ENCODE measurements at places on chromosomes 2 and 18.

DNA sequence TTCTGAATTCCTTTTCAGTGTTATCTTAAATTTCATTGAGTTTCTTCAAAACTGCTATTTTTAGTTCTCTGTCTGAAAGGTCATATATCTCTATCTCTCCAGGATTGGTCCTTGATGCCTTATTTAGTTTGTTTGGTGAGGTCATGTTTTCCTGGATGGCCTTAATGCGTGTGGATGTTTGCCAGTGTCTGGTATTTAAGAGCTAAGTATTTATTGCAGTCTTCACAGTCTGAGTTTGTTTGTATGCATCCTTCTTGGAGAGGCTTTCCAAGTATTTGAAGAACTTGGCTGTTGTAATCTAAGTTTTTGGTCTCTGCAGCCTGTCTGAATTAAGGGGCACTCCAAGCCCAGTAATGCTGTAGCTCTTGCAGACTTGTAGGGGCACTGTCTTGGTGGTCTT, 249.3 kb downstream of the ZNF385B start:
- DNase-seq: no peak

DNA sequence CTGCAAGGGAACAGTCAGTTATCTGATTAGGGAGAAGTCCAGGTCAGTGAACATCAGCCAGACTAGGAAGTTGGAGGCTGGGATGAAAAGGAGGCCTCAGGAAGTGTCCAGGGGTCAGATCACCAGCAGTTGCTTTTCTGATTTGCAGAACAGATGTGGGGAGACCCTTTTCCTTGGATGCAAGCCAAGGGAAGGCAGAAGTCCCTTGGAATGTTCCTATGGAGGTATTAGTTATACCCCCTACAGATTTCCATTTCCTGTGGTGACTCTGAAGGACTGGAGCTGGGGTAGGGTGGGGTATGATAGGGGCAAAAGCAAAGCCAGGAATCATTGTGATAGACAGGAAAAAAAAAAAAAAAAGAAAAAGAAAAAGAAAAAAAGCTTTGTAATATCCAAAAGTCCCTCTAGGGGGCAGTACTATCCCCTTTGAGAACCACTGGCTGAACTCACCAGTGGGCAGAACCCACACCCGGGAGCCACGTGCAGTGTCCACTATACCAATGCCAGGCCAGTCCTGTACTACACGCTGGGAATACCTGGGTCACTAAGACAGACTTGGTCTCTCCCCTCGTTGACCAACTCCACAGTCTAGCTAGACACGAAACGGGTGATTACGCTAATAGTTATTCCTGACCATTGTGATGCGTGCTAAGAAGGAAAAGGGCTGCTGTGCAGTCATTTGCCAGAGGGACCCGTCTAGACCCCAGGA, 7.4 kb downstream of the DYSF start:
- no peak for DNase-seq

DNA sequence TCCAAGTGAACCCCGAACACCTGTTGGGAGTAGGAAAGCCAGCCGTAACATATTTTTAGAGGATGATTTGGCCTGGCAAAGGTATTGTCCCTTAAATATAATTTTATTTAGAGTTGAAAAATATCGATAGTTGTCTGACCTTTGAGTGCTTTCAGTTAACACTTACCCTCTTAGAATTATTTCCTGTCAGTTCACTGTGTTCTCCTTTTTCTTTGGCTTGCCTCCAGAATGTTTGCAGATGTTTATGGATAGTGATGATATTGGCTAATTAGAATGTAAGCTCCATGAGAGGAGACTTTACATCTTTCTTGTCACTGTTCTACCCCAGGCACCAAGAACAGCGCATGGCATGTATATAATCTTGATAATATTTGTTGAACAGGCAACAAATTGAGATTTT, 19.8 kb downstream of the PIKFYVE start:
- DNase-seq: no peak

DNA sequence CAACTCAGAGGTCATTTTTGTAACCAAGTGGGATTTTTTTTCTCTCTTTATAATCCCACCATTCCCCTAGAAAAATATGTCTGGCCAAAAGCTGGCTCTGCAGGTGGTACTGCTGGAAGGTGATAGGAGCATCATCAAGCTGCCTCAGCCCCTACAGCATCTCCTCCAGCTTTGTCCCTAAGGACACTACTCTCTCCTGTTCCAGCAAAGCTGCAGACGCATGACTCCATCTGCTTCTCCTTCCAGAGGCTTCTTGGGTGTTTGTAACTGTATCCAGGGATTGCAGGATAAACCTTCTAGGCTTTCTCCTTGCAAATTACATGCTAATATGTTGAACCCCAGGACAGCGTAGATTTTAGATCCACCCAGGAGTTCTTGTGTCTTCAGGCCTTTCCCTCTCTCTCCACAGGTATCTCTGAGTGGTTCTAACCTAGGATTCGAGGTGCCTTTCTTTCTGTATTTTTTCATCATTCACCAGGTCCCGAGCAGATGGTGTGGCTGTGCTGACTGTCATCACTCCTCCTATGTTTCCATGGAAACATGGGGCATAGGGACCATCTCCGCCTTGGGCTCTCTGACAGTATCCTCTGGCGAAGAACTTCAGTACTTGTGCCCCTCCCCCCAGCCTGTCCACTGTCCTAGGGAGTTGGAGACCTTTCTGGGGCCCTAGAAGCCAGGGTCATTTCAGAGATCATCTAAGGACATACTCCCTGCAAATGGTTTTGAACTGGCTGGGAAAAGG, 34.3 kb downstream of the AFF3 start:
- no peak for DNase-seq

DNA sequence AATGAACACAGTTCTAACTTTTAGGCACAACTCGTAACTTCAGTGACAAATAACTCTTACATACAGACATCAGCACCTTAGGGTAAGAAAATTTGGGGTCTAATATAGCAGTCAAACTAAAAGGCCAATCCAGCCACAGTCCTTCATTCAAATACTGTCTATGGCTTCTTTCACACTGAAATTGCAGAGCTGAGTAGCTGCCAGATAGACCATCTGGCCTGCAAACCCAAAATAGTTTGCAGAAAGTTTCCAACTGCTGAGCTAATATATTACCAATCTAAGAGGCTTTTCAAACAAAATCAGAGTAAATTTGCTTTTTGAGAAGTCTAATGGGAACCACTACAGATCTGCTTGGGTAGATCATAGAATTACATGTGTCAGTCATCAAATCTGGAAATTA, 183.4 kb downstream of the GALR1 start:
- no peak for DNase-seq

- no peak for DNase-seq
Measured at GRCh38 chr18:2916184-2916583, 69.4 kb downstream of the EMILIN2 start.

DNA sequence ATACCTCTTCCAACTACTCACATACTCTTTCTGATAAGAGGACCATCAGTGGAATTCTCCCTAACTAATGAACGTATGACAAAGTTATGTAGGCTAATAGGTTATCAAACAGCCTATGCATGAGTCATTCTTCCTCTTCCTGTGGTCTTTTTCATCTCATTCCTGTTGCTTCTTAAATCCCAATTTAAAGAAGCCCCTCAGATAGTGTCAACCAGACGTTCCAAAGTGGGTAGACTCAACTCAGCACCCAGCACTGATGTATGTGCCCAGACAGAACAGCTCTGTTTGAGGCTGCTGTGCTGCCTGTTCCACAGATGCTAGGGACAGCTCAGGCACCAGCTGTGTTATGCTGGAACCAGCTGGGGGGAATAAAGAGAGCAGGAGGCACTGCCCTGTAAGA, 52.6 kb downstream of the CXCR4 start:
- DNase-seq: no peak

DNA sequence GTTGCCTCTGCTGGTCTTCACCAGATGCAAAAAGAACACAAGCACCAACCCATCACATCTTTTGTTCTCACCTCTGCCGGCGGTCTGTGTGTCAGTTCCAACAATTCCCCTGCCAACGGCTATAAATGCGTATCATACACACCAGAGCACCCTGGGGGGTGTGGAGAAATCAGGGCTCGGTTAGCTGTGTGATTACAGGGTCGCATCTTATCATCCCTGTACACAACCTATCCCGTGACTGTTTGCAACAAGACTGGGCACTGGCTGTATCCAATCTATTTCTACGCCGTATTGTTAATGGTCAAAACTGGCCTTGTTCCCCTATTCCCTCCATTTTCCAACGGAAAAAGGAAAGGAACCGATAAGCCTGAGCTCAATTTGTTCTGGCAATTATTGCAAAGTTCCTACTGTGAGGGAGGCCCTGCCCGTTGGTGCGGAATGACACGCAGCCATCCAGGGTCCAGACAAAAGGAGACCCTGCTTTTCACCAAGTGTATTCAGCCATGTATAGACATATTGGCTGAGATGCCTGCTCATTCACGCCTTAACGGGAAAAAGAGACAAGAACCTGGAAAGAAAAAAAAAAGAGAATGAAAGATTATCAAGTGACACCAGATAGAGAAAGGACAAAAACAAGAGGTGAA, 136.9 kb downstream of the CDH20 start:
- no peak for DNase-seq

DNA sequence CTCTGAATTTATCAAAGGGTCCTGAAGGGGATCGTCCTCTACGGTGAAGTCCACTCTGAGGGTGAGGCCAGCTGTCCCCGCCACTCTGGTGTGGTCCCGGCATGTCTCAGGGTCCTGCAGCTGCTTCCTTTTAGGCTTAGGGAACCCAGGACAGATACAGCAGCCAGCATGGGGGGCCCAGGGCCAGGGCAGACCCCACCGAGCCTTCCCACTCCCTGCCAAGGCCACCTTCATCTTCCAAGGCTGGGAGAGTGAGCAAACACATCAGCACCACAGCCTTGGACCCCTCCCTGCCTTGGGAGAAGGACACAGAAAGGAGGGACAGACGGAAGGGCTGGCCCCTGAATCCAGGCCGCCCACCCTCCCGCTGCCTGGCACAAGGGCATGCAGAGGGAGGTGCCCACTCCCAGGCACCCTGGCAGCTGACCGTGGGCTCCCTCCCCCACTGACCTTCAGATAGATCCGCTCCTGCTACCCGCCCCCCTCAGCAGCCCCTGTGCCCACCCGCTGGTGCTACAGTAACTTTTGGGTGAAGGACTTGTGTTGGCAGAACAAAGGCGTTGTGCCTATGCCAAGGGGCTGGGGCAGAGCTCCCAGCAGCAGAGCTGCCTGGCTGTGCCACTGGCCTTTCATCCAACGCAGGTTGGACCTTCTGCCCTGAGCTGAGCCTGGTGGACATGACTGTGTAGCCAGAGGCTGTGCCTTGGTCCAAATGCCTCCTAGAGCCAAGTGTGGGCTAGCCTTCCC, 7.6 kb downstream of the CYP26B1 start:
- DNase-seq: no peak

- no peak for DNase-seq
Measured at GRCh38 chr2:228705318-228705717, 523.8 kb upstream of the SPHKAP start.

DNA sequence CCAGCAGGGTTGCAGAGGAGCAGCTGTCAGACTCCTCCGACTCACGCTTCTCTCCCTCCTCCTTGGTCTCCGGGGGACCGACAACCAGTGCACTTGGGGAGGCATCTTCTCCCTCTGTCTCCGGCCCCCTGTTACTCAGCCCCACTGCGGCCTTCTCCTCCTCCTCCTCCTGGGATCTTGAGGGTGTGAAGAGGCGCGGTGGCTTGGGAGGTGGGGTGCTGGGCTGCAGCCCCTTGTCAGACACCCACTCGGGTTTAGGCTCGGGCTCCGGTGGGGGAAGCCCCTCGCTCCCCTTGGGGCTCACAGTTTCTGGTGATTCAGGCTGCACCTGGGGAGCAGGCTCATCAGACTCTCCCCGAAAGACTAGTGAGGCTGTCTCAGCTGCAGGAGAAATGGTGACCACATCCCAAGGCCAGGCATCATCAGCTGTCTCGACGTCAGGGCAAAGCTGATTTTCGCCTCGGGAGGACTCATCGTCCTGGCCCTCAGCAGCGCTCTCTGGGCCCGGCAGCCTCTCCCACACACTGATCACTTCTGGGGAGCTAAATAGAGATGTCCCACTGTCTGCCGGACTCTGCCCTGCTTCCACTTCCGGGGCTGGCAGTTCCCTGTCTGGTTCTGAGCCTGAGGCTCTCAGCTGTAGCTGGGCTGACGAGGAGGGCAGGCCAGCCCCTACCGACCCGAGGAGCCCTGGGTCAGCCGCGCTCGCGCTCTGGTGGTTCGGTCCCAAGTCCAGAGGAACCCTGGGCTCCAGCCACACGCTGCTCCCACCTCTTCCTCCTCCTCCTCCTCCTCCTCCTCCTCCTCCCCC, 9.0 kb upstream of the SFXN5 start:
- DNase-seq: no peak

DNA sequence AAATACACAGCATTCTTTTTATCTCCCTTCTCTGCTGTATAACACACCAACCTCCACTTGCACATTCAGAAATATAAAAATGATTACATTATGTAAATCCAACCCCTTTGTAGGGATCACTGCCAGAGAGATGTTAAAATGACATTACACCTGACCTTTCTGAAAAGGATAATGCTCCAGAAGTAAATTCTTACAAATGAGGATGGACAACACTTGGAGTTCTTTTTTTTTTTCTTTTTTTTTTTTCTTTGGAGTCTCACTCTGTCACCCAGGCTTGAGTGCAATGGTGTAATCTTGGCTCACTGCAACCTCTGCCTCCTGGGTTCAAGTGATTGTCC, 20.3 kb upstream of the AGFG1 start:
- DNase-seq: no peak

GRCh38 chr2:38217401-38218188, 141.6 kb upstream of the CYP1B1 start:
- DNase-seq: no peak

DNA sequence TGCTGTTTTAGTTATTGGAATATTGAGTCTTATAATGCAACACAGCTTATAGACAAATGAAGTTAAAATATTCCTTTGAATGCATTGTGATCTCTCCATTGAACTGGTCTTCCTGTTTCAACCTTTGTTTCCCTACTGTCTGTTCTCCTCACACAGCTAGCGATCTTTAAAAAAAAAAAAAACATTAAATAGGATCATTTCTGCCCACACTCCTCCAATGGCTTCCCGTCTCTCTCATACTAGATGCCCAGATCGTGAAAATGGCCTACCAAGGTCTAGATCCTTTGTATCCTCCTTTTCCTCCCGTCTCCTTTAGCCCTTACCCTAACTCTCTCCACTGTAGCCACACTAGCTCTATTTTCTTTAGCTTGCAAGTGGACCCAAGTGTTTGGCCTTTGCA, 2.4 kb downstream of the FAM171B start:
- DNase-seq: peak; percentile 16

- DNase-seq: peak; percentile 91
Measured at GRCh38 chr2:8566774-8567468, 114.9 kb upstream of the ID2 start.

- DNase-seq: no peak
Measured at GRCh38 chr18:75582940-75583339, 155.4 kb upstream of the SMIM21 start.

DNA sequence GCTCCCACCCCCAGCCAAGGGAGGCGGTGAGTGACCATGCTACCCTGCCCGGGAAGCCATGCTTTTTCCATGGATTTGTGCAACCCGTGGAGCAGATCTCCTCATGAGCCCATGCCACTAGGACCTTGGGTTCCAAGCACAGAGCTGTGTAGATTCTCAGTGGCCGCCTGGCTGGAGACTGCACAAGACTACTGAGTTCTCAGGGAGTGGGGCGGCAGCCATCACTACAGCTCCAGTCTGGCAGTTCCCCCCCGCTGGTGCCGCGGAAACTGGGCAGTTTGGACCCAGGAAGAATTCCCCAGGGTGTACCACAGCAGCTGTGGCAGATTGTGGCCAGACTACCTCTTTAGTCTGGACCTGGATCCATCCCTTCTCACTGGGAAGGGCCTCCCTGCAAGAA, 470.6 kb downstream of the LRP1B start:
- no peak for DNase-seq
